DMS79 (cell line): ENCODE measurements at places on chromosomes 13 and 19.
A peak's percentile ranks its signal among the peaks of the same experiment; 100 is the strongest.

DNA sequence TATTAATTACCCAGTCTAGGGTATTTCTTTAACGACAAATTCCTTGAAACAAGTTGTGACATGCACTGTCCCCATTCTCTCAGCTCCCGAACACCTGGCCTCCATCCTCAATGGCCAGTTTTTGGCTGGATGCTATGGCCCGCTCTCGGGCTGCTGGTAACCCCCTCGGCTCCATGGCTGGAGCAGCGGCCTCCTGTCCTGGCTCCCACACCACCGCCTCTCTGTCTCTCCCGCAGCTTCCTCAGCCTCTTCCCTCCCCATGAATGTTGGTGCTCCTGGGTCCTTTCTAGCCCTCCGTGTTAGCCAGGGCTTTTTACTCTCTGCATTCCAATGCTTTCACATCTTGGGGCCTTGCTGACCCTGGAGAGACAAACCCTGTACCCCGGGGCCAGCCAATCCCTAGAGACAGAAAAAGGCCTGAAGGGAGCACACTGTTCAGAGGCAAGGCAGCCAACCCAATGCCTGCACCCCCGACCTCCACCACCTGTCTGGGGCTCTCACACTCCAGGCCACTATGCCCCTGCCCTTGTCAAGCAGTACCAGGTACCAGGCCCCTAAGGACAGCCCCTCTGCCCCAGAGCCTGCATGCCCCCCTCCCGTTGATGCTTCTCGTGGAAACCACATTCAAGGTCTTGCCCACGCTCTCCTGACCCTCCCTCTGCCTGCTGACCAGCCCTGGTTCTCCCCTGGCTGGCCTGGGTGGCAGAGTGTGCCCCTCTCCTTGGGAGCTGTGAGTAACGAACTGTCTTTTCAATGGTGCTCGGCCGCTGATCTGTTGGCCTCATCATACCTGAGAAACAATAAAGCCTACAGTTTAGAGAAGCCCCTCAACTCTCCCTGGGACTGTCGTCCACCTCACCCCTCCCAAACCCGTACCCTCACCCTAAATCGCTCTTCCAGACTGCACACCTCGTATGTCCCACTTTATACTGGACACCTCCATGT is 86.9 kb upstream of the GPR183 start:
- DNase-seq, result no peak

DNA sequence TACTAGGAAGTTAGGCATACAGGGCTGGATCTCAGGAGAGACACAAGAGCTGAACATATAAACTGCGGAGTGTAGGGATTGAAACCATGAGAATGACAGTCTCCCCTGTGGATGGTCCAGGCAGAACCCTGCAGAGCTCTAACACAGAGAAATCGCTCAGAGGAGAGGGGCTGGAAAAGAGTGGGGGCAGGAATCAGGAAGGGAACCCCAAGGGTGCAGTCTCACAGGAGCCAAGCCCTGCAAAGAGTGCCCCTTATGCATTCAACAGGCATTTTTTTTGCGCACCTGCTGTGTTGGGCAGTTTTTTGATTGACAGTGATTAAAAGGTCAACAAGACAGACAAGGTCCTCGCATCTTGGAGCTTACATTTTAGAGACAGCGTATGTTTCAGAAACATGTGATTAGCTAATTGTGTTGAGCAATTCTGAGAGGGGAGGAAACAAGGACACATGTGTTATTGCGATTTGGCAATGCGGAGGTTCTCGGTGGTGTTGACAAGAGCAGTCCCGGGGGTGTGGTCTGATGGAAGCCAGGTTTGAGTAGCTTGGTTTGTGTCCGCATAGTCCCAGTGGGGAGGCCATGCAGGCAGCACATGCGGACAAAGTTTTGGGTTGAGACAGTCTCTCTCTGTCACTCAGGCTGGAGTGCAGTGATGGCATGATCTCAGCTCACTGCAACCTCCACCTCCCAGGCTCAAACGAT is 182.6 kb upstream of the IRS2 start:
- DNase-seq, result no peak

GRCh38 chr13:33524086-33524485 is 238.5 kb upstream of the STARD13 start:
- no peak for DNase-seq

DNA sequence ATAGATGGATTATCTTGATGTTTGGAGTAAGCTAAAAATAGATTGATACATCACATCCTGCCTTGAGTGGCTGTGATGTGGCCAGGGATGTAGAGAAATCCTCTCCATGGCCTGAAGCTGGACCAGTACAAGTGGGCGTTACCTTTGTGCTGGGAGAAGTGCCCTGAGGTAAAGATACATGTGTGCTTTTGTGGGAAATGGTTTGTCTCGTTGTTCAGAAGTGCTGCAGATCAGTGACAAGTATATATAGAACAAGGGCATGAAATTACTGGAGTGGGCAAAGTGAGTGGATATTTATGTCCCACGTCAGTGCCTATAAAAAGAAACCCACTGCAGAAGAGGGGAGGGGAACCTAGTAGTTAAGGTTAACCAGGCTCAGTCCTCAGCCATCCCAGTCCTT is 12.2 kb upstream of the ZNF304 start:
- no peak for DNase-seq

DNA sequence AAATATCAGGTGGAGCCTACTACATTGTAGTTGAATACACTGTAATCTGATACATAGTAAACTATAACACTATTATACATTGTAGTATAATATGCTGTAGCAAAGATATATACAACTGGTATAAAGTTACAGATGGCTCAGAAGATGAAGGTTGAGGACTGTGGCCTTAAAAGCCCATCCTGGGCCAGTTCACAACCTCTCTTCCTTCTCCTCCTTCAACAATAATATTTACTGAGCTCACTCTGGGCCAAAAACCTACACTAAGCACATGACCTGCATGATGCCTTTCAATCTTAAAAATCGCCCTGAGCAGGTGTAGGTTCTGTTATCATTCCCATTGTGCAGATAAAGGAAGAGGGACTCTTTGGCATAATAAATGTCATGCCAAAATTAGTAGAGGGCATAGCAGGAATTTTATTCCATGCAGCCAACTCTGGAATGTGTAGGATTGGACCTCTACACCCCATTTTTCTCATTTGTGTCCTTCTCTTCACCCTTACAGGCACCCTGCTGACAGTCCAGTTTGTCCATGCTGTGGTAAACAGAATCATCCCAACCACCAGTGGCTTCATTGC is 14.6 kb upstream of the SIN3B start:
- no peak for DNase-seq

GRCh38 chr13:110294146-110294545 is 12.8 kb downstream of the COL4A1 start:
- DNase-seq, result no peak

GRCh38 chr13:80086304-80086721 is 254.6 kb downstream of the SPRY2 start:
- no peak for DNase-seq

DNA sequence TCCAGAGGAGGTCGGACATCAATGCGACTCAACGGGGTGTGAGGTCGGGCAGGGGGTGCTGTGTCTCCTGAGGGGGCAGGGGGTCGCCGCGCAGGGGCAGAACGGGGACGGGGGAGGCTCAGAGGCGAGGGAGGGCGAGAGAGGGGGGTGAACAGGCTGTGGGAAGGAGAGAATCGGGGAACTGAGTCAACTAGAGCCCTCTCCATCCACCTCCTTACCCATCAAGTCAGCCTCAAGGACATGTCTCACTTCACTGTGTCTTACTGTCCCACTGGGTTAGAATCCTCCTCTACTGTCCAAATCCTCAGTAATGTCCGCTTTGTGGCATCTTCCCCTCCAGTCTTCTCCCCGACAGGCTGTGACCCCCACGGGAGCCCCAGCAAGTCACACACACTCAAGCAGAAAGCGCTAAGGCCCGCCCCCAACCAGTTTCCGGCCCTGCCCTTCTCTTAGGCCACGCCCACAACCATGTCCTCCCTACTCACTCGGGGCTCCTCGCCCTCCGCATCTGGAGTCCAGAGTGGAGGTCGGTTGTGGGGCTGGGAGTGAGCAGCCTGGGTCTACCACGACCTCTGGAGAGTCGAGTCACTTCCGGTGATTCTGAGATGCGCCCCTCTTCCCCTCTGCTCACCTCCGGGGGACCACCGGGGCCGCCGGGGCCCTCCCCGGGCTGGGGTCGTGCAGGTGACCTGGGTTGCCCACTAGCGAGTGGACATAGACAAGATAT is 9.3 kb downstream of the PLEKHA4 start:
- DNase-seq, result no peak

GRCh38 chr13:39091586-39091985 is 53.3 kb downstream of the NHLRC3 start:
- no peak for DNase-seq

- no peak for DNase-seq
Measured at GRCh38 chr19:51031220-51031879, 3.5 kb downstream of the KLK12 start.

GRCh38 chr19:38270587-38271167 is 6.3 kb downstream of the SPINT2 start:
- no peak for DNase-seq

GRCh38 chr19:49730166-49730565 is 32.9 kb downstream of the TSKS start:
- no peak for DNase-seq

DNA sequence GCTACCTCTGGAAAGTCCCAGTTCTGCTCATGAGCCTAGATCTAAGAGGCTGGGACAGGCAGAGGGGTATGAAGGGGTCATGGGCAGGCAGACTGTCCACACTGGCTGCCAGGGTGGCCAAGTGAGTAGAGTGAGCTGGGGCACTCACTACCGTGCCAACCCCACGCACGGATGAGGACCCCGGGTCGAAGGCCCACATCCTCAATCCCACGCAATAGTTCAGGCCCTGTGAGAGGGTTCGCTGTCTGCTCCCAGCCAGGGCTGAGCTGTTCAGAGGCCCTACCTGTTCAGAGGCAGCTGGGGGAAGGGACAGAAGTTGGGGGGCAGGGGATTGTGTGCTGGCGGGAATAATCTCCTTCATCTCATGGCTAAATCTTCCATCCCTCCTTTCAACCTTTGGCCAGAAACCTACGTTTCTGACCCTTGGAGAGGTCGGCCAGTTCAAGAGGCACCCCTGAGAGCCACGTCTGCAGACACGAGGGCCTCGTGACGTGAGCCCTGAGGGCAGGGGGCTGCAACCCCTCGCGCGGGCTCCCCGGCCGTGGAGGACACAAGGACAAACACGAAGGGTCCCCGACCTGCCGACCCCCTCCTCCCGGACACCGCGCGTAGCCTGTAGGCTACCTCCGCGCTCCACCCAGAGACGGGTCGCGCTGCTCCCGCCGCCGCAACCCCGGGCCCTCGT is 1.0 kb upstream of the RPS5 start:
- DNase-seq, result no peak

GRCh38 chr13:42027286-42027685 is 21.2 kb upstream of the DGKH start:
- no peak for DNase-seq

DNA sequence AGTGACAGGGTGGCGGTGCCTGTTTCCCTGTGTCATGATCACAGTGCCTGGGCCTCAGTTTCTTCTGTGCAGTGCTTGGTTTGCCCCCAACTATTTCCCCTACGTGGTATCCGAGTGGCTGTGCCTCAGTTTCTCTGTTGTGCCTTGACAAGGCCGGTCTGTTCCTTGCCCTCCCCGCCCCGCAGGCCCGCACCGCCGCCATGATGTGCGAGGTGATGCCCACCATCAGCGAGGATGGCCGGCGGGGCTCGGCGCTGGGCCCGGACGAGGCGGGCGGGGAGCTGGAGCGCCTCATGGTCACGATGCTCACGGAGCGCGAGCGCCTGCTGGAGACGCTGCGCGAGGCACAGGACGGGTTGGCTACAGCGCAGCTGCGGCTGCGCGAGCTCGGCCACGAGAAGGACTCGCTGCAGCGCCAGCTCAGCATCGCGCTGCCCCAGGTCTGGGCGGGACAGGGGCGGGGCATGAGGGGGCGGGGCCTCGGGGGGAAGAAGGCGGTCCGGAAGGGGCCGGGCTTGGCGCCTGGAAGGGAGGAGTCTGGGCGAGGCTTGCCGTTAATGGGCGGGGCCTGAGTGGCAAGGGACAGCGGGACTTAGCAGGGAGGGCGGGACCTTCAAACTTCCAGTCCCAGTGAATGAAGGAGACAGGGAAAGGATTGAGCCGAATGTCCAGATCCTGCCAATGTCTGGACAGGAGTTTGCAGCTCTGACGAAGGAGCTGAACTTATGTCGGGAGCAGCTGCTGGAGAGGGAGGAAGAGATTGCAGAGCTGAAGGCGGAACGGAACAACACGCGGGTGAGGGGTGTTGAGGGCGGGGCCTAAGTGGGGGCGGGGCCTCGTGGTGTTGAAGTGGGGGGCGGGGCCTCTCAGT is 8.6 kb downstream of the PPFIA3 start:
- DNase-seq, result peak; percentile 85

DNA sequence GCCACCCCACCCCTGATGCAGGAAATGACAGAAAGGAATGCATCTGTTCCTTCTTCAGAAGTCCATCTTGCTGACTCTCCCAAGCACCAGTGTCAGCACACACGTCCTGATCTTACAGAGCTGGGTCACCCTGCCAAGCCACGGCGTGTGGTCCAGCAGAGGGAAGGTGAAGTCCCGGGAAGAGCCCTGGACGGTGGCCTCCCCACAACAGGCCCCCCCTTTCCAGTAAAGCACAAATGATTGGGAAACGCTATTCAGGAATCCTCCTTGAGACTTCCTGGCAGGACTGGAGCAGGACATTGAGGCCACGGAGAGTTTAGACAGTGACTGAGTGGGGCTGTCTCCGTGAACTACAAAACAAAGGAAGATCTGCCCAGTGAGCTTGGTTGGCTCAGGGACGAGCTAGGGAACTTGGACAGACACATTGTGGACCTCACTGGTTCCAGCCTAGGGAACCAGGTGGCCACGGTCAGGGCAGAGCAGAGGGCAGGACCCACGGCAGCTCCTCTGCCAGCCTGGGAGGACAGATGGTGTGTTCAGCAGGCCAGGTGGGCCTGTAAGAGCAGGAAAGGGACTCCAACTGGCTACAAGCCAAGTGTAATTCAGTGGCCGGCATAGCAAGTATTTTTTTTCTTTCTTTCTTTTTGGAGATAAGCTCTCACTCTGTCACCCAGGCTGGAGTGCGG is 41.7 kb downstream of the ELL start:
- peak; percentile 61 for DNase-seq

DNA sequence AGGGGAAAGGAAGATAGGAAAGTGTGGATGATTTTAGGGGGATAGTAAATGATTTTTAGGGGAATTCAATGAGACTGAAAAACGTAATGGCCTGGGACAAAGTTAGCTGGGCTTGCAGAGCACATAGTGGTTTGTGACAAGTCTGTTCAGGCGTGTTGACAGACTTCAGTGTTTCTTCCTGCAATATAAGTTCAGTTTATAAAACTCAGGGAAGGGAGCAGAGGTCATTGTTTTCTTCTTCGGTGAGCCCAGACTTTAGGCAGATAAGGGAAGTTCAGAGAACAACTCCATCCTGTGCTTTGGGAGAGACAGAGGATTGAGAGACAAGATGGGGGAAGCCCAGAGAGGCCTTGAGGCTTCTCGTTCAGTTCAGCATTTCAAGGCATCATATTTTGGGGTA is 45.2 kb upstream of the SLC7A1 start:
- DNase-seq, result no peak

DNA sequence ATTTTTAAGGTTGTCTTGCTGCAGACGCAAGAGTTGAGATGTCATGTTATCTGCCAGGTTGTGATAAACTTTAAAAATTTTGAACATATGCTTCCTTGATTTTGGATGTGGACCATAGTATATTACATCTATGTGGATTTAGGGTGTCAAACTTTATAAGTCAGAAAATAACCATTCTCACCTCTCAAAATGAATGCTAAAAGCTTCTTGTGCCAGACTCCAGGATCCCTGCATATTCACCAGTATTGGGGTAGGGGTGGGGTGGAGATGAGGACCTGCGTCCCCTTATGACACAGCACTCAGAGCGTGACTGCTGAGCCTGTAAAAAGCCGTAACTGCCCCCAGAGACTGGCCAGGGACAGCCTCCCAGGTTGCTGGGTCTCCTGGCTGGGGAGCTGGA is 524.4 kb downstream of the LMO7 start:
- DNase-seq, result no peak
